Right ventricle myocardium inferior (tissue), 1 donor: ENCODE measurements at places on chromosomes 4 and X. TPM values are rescaled to one million over a fixed set of nuclear protein-coding genes. Genes with fewer than 3 reads are reported as not detected.

DNA sequence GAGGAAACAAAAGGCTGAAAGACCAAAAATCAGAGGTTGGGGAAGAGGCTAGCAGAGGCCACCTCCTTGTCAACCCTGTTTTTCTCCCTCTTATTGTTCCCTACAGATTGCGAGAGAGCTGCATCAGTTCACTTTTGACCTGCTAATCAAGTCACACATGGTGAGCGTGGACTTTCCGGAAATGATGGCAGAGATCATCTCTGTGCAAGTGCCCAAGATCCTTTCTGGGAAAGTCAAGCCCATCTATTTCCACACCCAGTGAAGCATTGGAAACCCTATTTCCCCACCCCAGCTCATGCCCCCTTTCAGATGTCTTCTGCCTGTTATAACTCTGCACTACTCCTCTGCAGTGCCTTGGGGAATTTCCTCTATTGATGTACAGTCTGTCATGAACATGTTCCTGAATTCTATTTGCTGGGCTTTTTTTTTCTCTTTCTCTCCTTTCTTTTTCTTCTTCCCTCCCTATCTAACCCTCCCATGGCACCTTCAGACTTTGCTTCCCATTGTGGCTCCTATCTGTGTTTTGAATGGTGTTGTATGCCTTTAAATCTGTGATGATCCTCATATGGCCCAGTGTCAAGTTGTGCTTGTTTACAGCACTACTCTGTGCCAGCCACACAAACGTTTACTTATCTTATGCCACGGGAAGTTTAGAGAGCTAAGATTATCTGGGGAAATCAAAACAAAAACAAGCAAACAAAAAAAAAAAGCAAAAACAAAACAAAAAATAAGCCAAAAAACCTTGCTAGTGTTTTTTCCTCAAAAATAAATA, 179.9 kb downstream of the AR start:
- no peak for DNase-seq

DNA sequence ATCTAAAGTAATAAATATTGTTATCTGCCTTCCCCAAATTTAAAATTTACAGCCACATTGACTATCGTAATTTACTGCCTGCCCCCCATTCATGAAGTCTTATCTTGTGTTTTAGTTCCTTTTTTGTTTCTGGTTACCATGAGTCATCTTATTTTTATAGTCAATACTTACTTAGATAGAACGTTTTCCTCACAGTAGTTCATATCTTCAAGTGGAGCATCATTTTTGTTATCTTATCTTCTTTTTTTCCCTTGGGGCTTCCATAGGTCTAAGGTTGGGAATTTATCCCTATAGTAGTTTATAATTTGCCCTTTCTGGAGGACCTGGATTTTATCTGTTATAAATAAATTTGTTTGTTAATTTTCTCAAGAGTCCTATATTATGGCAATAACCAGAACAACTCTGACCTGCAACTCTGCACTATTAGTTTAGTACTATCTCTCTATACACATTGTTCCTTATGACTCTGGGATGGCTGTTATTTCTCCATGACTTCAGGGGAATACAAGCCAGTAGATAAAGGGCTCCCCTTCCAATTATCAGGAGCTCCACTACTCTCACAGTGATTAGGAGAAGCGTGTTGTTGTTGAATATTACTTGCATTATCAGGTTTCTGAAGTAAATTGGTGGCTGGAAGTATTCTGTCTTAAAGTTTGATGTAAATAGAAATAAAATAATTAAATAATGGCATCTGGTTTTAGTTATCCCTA, 330.6 kb downstream of the GALNTL6 start:
- no peak for DNase-seq

DNA sequence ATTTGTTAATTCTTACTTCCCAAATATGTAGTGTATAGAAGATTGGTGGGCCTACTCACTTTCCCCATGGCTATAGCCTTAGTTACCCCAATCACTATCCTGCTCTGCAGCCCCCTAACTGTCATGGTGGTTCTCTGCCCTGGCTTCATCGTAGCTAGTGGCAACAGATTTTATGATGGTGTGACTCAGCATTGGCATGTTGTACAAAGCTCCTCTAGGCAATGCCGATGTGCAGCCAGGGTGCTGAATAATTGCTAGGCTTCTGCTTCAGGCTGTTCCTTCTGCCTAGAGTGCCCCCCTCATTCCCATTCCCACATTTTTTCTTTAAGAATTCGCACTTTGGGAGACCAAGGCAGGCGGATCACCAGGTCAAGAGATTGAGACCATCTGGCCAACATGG, 35.2 kb downstream of the AFF2 start:
- DNase-seq: no peak

GRCh38 chr4:59945716-59946115, 1254.4 kb upstream of the ADGRL3 start:
- no peak for DNase-seq

GRCh38 chr4:13483768-13484121, 395 bp downstream of the RAB28 start:
- DNase-seq: peak; percentile 72

DNA sequence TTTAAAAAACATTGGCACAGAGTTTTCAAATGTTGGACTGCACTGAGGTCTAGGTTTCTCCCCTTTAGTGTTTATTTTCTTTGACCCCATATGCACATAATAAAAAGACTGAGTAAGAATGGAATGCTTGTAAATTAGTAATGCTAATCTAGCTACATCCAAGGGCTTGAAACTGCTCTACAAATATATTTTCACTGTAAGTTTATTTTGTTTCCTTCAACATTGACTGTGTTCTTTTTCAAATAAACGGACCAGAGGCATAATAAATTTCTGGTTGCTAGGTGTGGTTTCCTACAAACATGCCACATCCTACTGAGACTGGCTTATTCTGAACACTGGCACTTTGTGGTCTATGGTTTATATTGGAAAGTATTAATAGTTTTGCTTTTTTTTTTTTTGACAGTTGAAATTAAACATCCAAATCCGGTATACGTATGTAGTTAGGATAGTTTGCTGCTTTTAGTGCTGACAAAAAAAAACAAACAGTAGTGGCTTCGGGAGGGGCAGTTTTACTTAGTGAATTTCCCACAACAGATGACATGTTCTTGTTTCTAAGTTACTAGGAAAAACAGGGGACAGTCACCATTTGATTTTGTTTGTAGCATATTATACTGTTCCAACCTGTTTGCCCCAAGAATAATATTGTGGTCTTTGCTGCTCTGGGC, 13.2 kb downstream of the CA5B start:
- no peak for DNase-seq

GRCh38 chr4:17817027-17817426, 6.2 kb downstream of the NCAPG start:
- no peak for DNase-seq

DNA sequence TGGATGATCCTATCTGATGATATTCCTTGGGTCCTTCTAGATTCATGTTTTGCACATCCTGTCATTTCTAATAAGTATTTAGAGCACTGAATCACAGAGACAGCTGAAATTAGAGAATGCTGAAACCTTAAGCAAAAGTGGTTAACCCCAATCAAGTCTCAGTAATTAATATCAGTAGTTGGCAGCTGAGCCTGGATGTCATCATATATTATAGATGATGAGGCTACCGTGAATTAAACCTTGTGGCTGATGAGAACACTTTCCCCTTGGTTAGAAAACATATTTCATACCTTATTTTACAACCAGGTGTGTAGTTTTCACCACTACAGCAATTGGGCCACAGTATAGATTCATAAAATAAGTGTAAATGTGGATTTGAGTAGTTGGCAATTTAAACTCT, 499.0 kb downstream of the PDGFC start:
- DNase-seq: no peak

DNA sequence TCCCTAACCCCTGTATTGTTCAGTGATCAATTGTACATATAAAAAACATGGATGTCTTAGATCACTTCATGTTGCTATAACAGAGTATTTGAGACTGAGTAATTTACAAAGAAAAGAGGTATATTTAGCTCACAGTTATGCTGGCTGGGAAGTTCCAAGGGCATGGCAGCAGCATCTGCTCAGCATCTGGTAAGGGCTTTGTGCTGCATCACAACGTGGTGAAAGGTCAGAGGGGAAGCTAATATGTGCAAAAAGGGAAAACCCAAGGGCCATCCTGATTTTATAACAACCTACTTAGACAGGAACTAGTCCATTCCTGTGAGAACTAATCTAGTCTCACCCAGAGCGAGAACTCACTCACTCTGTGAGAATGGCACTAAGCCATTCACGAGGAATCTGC, 128.2 kb upstream of the OTUD4 start:
- DNase-seq: no peak

DNA sequence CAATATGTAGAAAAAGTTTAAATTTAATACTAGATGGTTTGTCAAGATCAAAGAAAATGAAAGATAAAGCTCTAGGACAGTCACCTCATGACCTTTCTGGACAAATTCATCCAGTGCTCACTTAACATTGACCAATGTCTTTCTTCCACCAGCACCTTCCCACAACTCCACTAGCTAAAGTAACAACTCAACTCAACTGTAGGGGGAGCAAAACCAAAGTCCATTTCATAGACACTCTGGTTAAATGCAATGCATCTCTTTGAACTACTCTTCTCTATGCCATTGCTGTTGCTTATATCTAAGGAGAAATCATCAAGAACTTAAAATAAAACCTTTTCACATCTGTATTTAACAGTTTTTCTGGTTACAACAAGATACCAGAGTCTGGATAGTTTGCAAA, 25.1 kb downstream of the UGT2B4 start:
- DNase-seq: no peak

DNA sequence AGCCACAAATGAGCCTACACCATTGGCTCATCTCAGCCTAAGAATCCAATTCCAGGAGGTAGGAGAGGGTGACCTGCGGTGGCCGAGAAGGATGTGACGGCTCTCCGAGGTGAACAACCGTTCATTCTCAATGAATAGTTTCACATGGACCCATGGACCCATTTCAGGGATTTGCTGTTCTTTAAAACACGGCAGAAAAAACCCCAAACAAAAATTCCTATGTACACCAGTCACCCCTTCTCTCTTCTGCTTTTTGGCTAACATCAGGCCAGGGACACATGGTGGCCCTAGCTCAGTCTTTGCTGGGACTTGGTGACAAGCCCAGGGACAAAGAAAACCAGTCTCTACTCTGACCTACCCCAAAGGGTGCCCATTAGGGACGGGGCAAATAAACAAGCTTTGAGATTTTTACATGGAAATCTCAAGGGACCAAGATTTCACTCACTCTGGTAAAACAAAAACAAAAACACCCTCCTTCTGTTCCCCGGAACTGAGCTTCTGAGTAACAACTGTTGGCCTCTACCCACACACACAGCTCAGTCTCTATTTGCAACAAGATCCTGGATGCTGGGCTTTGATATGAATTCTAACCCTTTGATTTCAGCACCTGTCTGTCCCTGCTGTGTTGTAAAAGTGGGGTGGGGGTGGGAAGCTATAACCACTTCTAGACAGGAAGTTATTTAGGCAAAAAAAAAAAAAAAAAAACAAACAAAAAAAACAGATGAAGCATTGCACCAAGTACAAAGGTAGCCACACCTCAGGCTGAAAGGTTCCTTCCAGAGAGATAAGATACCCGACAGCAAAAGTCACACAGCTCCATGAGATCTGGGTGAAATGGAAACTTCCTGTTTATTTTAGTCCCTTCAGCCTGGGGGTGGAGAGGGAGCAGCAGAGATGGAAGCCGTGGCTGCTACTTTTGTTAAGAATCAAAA, 49.0 kb downstream of the DDX3X start:
- DNase-seq: no peak

GRCh38 chr4:8585186-8585585, 5.0 kb downstream of the GPR78 start:
- no peak for DNase-seq

GRCh38 chr4:35836596-35836995, 407.7 kb downstream of the ARAP2 start:
- DNase-seq: no peak

DNA sequence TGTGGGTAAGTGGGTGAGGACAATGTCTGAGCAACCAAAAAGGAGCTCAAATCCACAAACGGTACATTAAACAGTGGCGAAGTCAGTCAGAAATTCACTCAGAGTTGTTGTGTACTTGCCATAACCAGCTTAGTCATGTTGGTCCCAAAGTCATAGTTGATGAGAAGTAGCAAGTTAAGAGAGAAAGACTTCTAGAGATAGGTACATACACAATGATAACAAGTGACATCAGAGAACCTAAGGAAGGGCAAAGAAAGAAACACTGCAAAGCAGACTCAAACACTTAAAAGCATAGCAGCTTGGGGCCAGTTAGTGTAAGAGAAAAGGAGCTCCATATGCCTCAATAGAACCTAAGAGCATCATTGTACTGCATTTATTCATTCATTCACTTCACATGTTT, 30.2 kb downstream of the DYNLT3 start:
- no peak for DNase-seq

DNA sequence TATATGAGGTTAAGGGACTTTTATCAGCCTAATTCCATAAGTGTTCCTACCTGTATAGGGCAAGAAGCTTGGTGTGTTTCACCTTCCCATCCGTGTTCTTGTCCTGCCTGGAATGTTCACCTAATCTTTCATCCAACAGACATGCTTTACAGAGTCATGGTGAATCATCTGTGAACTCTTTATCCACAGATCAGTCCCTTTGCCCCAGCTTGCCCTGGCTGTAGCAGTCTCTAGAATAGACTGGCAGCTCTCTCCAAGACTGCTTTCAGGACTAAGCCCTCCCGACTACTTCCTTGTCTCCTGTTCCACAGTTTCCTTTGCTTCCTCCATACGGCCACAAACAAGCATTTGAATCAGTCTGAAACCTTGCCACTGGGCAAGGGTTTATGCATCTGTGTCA, 177.9 kb upstream of the IL15 start:
- no peak for DNase-seq

DNA sequence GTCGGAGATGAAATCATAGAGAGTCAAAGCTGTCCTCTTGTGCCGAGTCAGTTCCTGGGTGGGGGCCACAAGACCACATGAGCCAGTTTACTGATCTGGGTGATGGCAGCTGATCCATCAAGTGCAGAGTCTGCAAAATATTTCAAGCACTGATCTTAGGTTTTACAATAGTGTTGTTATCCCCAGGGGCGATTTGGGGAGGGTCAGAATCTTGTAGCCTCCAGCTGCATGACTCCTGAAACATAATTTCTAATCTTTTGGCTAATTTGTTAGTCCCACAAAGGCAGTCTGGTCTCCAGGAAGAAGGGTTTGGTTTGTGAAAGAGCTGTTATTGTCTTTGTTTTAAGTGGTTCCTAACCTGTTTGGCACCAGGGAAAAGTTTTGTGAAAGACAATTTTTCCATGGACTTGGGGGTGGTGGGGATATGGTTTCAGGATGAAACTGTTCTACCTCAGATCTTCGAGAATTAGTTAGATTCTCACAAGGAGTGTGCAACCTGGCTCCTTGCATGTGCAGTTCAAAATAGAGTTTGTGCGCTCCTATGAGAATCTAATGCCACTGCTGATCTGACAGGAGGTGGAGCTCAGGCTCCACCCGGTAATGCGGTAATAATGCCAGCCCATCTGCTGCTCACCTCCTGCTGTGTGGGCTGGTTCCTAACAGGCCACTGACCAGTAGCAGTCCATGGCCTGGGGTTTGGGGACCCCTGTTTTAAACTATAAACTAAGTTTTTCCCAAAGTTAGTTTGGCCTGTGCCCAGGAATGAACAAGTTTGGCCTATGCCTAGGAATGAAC, 29.2 kb downstream of the METAP1 start:
- no peak for DNase-seq

The SORCS2 gene
- total RNA-seq: 1.1 TPM

The NIPAL1 gene
- total RNA-seq: 0.70 TPM

The SSX1 gene
- total RNA-seq: not detected

The LINC00632 gene
- 187 TPM for total RNA-seq

The TAF1 gene
- 14.6 TPM for total RNA-seq

The SLC9B1 gene
- total RNA-seq: 0.95 TPM

The PLA2G12A gene
- 64.8 TPM for total RNA-seq

The TLR2 gene
- 4.4 TPM for total RNA-seq
